CD4-positive, alpha-beta T cell treated with Interleukin-4 for 1 hour (primary cell): ENCODE measurements at places on chromosomes 11 and 22.
A peak's percentile ranks its signal among the peaks of the same experiment; 100 is the strongest.

GRCh38 chr11:108368134-108368533 is 99.2 kb downstream of the C11orf65 start:
- DNase-seq: no peak

- DNase-seq: peak; percentile 54
Measured at GRCh38 chr11:104876861-104877431, 21.3 kb downstream of the CASP12 start.

DNA sequence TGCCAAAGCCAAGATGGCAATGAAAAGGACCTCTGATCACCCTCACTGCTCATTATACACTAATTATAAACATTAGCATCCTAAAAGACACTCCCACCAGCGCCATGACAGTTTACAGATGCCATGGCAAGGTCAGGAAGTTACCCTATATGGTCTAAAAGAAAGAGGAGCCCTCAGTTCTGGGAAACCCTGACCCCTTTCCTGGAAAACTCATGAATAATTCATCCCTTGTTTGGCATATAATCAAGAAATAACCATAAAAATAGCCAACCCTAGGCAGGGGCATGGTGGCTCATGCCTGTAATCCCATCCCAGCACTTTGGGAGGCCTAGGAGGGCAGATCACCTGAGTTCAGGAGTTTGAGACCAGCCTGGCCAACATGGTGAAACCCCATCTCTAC is 12.7 kb upstream of the CAPN5 start:
- no peak for DNase-seq

DNA sequence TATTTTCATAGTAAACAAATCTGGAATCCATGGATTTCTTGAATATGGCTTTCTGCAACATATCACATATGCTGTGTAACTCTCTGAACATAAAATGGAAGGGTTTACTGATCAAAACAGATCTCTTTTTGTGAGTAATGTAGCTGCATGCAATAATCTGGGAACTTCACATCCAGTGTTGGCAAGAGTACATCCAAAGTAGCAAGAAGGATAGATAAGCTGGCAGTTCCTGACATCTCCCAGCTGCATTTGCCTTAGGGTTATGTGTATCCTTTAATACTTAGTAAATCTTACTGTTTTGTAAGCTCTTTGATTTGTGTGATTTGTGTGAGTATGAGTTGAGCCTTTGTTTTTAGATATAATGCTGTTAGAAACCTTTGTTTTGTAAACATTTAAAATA is 280.4 kb upstream of the CNTN5 start:
- no peak for DNase-seq

GRCh38 chr11:2791139-2791520 is 91.3 kb upstream of the KCNQ1OT1 start:
- DNase-seq: no peak

- no peak for DNase-seq
Measured at GRCh38 chr22:24753914-24754313, 20.6 kb downstream of the PIWIL3 start.

DNA sequence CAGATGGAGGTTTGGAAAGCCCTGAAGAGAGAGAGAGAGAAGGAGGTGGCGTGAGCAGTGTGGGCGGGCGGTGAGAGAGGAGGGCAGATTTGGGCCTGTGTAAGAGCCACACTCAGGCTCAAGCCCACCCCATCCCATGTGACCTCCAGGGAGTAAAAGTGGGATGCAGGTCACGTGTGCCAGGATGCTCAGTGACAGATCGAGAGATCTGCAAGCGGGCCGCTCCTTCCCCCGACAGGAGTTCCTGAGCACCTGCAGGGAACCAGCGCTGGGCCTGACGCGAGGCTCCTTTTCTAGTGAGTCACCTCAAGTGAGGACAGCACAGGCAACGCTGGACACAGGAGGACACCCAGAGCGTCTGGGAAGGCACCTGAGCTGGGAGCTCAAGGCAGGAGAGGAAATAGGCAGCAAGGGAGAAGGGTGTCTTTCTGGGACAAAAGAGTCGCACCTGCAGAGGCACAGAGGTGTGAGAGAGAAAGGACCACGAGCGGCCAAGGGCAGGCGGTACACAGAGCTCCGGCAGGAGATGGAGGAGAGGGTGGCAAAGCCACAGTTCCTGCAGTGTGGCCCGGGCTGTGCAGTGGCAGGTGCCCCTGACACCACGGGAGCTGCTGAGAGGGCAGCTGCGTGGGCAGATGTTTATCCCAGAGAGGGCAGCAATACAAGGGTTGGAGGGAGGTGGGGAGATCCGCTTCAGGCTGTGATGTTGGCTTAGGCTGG is 1294.8 kb downstream of the TBC1D22A start:
- DNase-seq: no peak

DNA sequence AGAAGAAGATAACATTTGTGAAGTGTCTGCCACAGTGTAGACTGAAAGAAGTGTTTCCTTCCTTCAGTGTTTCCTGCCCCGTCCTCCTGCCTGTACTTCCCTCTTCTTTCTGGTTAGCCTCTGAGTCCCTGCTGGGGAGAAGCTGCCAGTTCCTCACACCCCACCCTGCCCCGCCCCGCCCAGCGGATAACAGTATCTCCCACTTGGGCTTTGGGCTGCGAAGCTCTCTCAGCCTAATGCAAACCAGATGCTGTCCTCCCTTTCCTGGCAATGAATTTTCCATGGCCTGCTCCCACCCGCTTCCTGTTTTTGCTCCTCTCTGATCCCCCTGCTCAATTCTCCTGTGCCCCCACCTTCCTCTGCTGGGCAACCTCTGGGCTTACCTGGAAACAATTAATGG is 5.2 kb upstream of the RAB3IL1 start:
- DNase-seq: no peak

DNA sequence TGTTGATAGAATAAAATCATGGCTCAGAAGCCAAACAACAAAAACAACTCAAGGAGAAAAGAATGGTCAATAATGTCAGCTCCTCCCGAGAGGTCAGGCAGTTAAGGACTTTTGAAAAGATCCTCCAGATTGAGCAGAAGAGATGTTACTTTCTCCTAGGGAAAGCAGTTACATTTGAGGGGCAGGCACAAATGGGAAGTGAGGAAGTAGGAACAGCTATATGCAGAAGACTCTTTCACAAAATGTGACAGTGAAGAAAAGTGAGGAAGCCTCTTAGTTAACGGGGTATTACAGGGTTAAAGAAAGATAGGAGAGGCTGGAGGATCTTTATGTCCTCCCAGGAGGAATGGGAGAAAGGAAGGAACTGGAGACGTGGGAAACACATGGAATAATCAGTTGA is 3.4 kb downstream of the DCHS1 start:
- no peak for DNase-seq

GRCh38 chr11:80722629-80723028 is 1281.8 kb upstream of the TENM4 start:
- DNase-seq: no peak

- DNase-seq: no peak
Measured at GRCh38 chr22:31122532-31123291, at the start of gene INPP5J. Gene INPP5J (plus strand): TSS chr22:31122966. CDS start chr22:31123015, 49 bp downstream.

- DNase-seq: no peak
Measured at GRCh38 chr11:61880031-61880430, 11.3 kb downstream of the FADS3 start.

DNA sequence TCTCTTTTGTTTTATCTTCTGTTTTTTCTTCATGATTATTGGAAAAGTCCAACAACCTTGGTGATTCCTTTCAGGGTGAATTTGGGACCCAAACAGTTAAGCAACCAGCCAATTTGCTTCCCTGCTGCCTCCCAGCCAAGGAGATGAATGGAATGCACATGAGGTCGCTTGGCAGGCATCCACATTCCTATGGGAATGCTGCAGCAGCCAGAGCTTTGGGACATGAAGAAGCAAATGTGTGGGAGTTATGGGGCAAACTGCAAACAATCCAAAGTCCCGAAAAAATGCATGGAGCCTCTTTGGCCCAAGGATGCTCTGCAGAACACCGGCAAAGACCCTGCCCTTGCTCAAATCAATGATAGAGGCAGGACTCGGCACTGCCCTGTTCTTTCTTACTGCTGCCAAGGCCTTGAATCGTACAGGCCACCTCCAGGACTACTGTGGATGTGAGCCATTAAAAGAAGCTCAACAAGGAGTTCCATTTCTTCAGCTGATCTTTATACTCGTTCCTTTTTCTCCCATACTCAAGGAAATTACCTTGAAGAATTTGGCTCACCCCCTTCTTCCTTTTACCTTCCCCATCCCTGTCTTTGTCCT is 117.3 kb upstream of the TEAD1 start:
- DNase-seq: no peak

DNA sequence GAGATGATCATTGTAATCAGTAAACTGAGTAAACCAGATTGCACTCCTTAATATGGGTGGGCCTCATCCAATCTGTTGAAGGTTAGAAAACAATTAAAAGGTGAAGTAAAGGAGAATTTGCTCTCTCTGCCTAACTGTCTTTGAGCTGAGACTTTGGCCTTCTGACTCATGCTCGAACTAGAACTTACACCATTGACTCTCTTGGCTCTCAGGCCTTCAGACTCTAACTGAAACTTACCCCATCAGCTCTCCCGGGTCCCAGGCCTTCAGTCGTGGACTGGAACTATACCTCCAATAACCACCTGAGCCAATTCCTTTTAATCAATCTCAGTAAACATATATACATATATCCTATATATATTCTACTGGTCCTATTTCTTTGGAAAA is 34.0 kb downstream of the LGR4 start:
- no peak for DNase-seq

GRCh38 chr11:34587282-34587677 is 33.6 kb upstream of the EHF start:
- DNase-seq: no peak

DNA sequence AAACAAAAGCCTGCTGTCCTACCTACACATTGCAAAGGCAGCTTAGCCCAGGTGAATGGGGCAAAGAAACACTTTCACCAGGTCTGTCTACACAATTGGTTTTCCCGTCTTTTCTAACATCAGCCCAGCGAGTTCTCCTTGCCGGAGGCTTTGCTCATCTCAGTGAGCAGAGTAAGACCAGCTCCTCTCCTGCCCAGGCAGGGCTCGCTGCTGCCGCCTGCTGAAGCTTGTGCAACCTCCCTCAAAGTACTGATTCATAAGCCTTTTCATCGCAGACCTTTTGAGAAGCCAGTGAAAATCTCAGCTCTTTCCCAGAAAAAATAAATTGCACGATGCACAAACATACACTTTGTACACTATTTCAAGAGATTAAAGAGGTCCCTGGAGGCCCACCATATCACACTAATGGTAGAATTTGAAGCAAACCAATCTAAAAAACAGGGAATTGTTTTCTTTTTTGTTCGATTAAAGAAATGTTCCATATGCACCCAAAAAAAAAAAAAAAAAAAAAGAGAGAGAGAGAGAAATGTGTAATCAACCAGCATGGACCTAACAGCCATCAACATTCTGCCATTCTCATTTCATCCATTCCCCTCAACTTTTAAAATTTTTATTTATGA is 328.1 kb upstream of the MPPED2 start:
- no peak for DNase-seq

- DNase-seq: no peak
Measured at GRCh38 chr22:43477966-43478365, 66.2 kb downstream of the MPPED1 start.

DNA sequence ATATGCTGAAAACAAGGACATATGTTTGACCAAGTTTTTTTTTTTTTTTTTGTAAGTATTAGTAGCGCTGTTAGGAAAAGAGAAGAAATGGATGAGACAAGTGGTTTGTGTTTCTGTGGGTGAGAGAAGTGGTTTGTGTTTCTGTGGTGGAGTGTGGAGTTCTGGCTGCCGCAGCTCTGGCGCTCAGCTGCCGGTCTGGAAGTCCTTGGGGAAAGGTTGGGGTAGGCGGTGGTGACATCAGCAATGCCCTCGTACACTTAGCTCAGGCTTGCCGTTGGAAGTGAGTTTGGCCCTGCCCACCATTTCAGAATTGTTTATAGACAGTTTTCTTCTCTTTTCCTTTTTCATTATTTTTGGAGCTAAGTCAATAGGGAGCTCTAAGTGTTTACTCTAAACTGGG is 116.6 kb downstream of the TBC1D22A start:
- DNase-seq: no peak

- DNase-seq: no peak
Measured at GRCh38 chr22:36816339-36816635, 548 bp downstream of the PVALB start.

DNA sequence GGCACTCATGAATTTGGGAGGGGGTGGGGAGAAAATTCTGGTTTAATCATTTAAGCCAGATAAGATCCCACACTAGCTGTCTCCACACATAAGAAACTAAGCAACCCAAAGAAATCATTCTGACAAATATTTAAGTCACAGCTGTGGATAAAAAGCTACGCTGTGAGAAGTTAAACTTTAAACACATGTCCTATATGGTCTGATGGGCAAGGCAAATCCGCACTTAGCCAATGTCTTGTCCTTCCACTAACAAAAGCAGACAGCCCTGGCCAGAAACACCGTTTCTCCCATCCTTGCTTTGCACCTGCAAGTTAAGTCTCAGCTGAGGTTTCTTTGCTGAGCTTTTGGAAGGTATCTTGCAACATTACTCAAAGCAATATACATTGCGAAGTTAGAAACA is 68.0 kb downstream of the ETS1 start:
- DNase-seq: no peak

GRCh38 chr11:112810951-112811350 is 150.3 kb upstream of the NCAM1 start:
- no peak for DNase-seq

- DNase-seq: no peak
Measured at GRCh38 chr22:48403521-48404403, 1423.9 kb downstream of the BRD1 start.

DNA sequence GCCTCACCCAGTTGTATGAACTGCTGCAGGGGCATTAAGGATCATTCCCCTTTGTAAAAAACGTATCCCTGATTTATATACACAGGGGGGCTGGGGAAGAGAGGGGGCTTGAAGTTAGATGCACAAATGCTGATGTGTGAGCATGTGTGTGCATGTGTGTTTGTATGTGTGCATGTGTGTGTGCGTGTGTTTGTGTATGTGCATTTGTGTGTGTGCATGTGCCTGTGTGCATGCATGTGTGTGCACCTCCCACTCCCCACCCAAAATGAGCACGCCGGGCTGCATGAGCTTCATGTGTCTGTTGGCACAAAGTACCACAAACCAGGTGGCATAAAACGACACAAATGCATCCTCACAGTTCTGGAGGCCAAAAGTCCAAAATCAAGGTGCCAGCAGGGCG is 1315.2 kb downstream of the TBC1D22A start:
- DNase-seq: no peak

GRCh38 chr11:12824281-12825041 is 150.2 kb downstream of the TEAD1 start:
- DNase-seq: no peak

DNA sequence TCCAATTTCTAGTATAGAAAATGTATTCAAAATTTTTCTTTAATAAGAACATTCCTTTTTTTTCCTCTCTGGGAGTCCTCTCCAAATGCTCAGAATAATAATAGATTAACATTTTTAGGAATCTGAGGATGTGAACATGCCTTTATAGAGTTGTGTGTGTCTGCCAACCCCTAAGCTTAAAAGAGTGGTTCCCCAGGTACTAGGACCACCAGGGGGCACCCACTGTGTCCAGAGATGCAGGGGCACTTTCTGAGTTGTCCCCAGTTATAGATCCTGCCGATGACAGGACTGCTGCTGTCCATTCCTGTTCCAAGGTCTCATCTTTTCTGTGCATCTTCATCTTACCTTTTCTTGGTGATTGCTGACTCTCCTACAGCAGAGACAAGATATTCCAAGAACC is 27.0 kb upstream of the MICAL2 start:
- no peak for DNase-seq
